ENCODE measurements at places on chromosomes 13 and 19.
A peak's percentile ranks its signal among the peaks of the same experiment; 100 is the strongest.

GRCh38 chr13:27794921-27795717 is 2.8 kb downstream of the GSX1 start:
- DNase-seq = no peak

DNA sequence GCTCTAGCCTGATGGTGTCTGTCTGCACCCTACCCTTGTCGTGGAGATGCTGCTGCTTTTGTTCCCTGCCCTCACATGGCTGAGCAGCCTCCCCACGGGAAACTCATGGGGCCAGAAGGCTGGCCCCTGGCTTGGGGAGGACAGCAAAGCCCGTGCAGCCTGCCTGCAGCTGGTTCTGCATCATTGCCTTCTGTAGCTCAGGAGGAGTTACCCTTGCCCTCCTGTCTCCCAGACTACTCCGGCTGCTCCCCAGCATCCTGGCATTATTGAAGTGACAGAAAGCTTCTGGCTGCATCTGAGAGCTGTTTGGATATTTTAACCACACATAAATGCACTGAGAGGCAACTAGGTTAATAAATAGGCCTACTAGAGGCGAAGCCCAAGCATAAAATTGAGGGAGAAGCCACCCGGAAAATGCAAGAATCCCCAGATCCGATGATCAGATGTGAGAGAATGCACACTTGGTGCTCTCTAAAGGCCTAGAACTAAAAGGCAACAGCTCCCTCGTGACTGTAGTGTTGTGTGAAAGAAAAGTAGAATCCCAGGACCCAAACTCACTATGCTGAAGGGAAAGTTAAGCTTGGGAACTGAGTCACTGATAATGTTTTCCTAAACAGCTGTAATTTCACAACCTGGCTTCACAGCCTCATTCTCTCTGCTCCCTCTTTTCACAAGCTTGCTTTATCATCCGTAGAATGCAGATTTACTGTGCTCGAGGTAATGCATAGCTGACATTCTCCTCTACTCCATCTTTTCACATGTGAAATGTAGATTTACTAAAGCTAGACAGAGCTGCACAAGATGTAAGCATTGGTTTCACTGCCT is 110.8 kb downstream of the TNFRSF19 start:
- no peak for DNase-seq

GRCh38 chr19:16608290-16608739 is 19.7 kb downstream of the MED26 start:
- peak; percentile 93 for DNase-seq

- peak; percentile 68 for DNase-seq
These were observed 184.0 kb upstream of the UBL3 start for GRCh38 chr13:30034458-30034795.

DNA sequence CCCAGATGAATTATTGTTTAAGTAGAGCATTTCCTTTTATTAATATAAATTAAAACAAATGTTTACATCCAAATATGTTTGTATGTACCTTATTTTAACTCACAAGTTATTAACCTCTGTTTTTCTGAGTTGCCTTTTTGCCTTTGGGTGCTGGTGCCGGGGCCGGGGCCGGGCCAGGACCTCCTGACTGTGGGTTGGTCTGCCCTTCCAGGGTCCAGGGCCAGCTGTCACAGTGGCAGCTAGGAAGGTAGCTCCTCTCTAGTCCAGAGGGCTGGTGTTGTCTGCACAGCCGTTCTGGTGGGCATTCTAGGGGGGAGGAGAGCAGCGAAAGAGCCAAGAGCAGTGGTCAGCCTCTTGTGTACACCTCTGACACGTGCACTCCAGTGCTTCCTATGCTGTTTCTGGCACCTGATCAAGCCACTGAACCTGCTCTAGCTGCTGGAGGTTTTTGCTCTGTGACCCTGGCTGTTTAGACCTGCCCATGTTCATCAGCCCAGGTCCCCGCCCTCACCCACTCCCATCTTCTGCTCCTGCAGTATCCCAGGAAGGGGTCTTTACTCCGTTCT is 2.0 kb upstream of the UBA2 start:
- DNase-seq = no peak

All from AG08395 (cell line).